ENCODE measurements at places on chromosomes 11 and 22.

GRCh38 chr11:91489989-91490388, 734.6 kb upstream of the FAT3 start:
- no peak for DNase-seq

DNA sequence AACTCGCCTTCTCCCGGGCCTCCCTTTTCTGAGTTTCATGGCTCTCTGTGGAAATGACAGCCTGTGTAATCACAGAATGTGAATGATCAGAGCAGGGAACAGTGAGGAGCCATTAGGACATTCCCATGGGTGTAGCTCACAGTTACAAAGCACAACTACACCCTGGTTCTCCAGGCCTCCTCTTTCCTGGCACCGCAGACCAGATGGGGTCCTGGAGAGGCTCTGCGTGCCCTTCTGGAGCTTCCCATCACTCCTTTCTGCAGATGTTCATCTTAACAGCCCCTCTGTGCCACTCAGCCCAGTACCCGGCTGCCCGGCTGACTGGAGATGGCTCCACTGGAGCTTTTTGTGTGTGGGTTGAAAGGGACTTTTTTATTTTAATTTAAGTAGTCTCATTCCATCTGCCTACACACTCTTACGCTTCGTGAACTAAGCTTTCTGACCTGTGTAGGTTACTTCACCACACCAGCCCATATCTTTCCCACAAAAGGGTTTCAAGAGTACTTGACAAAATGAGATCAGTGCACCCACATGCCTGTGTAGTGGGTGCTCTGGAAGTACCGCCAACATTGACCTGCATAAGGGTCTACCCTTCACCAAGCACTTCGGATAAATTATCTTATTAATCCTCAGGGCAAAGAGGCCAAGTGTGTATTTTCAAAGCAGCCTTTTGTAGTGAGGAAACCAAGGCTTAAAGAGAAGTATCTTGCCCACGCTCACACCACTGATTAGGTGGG, 29.8 kb downstream of the SREBF2 start:
- DNase-seq = peak; percentile 55

DNA sequence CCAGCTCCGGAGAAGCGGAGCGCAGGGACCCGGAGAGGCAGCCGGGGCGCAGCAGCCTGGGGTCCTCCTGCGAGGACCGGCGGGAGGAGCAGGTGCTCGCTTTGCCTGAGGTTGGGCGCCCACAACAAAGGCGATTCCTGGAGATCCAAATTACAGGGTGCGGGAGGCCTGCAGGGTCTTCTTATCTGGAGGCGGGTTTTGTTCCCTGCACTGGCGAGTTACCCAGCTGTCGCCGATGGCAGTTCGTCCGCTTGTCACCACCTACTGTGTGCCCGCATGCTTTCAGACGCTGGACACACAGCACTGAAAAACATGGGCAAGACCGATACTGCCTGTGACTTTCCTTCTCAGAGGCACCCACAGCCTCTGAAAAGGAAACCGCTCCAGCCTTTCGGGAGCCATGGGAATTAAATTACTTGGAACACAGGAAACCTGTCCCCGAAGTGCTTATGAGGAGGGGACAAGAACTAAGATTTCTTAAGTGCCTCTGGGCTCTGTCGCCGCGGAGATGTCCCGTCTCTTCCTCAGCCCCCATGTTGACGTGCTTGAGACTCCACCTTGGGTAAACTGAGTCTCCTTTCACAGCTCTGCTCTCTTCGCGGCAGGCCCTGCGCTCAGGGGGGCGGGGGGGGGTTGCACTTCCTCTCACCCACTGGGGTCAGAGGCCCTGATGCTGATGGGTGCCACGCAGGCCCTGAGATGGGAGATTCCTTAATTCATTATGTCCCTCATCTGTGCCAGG, 1.3 kb upstream of the ZFTA start:
- DNase-seq = no peak

GRCh38 chr22:49267996-49268395, 559.7 kb downstream of the BRD1 start:
- DNase-seq = no peak

- DNase-seq = peak; percentile 36
Measured at GRCh38 chr11:33885338-33886005, 6.4 kb downstream of the LMO2 start.

DNA sequence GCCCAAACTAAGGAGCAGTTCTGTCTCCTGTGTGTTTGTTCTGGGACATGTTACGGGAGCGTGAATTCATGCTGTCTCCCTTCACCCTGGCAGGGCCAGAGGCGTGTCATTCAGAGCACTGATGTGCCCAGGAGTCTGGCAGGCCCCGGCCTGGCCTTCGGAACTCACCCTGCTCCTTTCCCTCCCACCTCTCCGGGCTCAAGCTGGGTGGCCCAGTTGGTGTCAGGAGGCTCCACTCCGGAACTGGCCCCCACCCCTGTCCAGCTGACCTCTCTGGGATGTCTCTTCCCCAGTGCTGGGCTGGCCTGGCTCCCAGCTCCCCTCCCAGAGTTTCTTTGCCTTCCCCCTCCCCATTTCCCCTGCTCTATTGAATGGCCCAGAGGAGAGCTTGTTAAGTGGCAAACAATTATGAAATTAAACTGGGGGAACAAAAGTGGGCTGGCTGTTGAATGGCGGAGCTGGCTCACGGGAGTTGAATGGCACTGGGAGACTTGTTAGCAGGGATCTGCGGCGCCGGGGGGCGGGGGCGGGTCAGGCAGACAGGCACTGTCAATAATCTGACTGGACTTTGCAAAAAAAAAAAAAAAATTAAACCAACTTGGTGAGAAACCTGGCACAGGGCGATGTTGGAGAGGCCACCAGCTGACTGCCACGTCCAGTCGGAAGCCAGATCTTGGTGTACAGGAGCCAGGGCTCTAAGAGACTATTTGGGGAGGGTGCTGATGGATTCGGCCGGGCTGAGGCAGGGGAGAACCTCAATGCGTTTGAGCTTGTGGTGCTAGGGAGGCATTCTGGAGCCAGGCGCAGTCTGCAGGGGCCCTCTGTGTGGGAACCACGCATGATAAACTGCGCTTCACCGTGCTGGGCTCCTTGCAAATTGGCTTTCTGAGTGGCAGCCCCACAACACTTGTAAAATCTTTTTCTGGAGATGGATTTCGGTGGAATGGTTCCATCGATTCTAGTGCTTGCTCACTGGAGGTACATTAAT, 1.3 kb downstream of the MPPED1 start:
- DNase-seq = no peak

GRCh38 chr11:6545917-6546605, 49.0 kb downstream of the DNHD1 start:
- no peak for DNase-seq

Measured in inflammatory macrophage treated with lipopolysaccharide for 4 hours (primary cell).